Activated naive CD8-positive, alpha-beta T cell treated with anti-CD3 and anti-CD28 coated beads for 36 hours (primary cell): ENCODE measurements at places on chromosomes 16 and 17.
A peak's percentile ranks its signal among the peaks of the same experiment; 100 is the strongest.

DNA sequence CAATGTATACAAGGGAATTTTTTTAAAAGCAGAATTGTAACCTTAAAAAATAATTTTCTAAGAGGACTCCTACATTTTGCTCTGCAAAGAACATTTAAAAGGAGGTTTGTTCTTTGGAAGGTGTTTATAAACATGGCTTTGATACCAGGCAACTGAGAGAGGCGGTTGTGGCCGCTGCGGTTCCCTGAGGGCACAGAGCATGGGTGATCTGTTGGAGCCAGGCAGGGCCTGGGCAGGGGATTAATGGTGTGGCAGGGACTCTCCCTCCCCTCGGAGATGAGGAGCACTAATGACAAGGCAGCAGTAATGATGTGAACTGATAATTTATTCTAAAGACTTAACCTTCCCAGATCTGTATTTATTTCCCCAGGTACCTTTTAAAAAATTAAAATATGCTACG lies 65.4 kb downstream of the WWP2 start:
- no peak for DNase-seq

- DNase-seq, result no peak
These were observed 896 bp downstream of the GGA2 start for GRCh38 chr16:23509441-23509754.

- no peak for DNase-seq
These were observed 75.8 kb downstream of the KLHDC4 start for GRCh38 chr16:87689956-87690465.

DNA sequence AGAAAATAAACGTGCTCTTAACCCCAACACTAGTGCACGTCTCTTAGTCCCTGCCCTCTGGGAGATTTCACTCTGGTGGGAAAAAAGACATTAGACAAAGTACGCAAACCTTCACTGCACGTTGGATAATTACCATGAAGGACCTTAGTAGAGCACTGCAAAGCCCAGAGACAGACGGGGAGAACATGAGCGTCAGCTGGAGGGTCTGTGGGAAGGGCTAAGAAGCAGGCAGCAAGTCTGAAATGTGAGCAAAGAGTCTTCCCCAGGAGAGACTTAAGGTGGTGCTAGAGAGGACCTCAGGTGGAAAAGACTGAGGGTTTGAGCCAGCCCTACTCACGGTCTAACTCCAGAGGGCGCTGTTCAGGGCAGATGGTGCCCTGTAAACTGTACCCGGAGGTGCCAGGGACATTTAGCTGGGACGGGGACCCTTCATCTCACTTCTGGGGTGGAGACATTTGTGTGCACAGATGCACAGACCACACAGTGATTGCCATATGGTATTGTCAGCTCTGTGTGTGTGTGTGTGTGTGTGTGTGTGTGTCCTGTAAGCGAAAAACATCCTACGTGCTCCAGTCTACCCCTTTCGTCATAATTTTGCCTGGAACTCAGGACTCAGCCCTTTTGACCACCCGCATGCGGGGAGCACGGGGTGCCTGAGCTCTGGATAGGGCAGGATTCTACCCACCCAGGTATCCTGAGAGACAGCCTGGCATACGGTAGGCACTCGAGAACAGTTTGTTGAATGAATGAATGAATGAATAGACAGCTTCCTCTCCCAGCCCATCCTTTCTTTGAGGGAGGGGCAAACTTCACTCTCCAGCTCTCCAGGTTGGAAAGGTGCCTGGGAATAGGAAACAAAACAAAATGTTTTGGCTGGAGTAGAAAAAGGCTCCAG lies 10.1 kb upstream of the STAC2 start:
- DNase-seq, result peak; percentile 53

DNA sequence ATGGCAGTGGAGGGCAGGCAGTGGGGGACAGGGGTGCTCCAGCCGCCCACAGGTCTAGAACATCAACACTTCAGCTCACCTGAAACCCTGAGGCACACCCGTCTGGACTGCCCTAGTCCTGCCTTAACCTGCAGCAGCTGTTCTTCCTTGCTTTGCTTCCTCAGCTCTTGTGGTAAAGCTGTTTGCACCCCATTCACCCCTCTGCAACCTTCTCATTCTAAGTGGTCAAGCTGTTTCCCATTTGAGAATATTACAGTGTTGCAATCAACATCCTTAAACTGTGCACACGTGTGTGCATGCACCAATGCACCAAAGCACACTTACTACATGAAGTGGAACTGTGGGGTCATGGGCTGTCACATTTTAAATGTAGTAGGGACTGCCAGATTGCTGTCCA lies 32.4 kb downstream of the SCNN1B start:
- DNase-seq, result no peak

DNA sequence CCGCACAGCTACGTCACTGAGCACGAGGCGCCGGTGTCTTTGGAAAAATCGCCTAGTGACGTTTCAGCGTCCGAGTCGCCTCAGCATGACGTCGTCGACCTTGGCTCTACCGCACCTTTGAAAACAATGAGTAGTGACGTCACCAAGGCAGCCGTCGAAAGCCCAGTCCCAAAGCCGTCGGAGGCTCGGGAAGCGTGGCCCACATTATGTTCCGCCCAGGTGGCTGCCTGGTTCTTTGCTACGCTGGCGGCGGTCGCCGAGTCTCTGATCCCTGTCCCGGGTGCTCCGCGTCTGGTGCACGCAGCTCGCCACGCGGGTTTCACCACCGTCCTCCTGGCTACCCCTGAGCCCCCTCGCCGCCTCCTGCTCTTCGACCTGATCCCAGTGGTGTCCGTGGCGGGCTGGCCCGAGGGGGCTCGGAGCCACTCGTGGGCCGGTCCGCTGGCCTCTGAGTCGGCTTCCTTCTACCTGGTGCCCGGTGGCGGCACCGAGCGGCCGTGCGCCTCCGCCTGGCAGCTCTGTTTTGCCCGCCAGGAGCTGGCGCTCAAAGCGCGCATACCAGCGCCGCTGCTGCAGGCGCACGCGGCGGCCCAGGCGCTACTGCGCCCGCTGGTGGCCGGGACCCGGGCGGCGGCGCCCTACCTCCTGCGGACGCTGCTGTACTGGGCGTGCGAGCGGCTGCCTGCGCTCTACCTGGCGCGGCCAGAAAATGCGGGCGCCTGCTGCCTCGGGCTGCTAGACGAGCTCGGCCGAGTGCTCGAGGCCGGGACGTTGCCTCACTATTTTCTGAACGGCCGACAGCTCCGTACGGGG lies 1.5 kb downstream of the TMEM102 start:
- peak; percentile 92 for DNase-seq

GRCh38 chr17:73947966-73948355 lies 255.5 kb upstream of the RPL38 start:
- no peak for DNase-seq
